Stimulated activated CD4-positive, alpha-beta T cell treated with anti-CD3 and anti-CD28 coated beads, Interleukin-12 subunit alpha, Interleukin-12 subunit beta, amount 100 ng/mL, for 24 hours (primary cell): ENCODE measurements at places on chromosomes 4 and X.
A peak's percentile ranks its signal among the peaks of the same experiment; 100 is the strongest.

- DNase-seq: no peak
Observed at GRCh38 chr4:1795299-1796195, 2.5 kb downstream of the FGFR3 start.

DNA sequence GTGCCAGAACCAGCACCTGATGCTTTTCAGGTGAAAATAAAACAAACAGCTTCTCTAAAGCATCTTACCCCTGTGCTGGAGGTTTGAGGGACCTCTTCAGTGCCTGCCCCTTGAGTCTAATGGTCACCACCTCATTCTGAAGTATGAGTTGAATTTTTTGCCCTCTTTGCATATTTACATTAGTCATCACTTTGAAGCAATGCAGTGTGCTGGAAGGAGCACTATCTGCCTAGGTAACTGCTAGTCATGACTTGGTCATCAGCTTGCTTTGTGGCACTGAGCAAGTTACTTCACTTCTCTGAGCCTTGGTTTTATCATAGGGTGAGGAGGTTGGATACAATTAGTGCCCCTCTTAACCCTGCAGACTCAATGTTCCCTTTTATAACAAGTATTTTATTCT is 44.9 kb downstream of the SPATA18 start:
- DNase-seq: no peak

DNA sequence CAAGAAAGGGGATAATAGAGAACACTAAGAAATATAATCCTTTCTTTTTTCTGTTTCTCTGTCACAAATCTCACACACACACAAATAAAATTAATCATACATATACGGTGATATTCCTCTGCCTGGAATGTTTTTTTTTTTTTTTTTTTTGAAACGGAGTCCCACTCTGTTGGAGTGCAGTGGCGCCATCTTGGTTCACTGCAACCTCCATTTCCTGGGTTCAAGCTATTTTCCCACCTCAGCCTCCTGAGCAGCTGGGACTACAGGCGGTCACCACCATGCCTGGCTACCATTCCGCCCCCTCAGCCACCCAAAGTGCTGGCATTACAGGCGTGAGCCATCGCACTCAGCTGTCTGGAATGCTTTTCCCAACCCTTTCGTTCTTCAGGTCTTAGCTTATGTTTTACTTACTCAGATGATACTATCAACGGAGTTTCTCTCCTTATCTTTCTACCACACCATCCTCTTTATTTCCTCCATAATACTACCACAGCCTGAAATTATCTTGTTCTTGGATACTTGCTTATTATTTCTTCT is 69.3 kb downstream of the ANKRD17 start:
- DNase-seq: no peak

DNA sequence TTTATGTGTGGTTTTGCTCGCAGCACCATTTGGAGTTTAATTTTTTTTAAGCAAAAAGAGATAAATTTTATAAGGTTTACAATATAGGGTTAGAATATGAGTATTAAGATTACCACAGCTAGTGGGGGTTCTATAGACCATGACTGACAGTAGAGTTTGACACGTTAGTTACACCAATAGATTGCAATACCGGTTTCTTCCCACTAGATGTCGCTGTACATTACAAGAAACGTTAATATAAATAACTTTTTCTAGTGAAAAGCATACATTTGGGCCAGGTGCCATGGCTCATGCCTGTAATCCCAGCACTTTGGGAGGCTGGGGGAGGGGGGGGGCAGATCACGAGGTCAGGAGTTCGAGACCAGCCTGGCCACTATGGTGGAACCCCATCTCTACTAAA is 433.6 kb downstream of the MAGEB5 start:
- DNase-seq: no peak

- DNase-seq: no peak
Observed at GRCh38 chrX:107168257-107168656, 38.0 kb downstream of the NUP62CL start.

DNA sequence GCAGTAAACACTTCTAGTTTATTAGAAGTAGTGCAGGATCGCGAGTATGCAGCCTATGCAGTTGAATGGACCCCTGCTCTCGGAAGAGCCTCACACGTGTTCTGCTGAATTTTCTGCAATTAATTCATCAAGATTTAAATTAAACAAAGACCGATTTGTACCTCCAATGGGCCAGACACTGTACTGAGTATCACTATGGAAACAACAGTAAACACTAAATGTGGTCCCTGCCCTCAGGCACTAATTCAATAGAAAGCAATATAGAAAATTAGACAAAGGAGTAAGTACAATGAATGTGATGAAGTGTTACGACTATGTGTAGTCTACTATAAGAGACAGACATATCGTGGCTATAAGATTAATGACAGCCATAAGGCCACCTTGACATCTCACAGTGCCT is 740.3 kb upstream of the FRG1 start:
- DNase-seq: no peak

GRCh38 chr4:146033149-146033548 is 94.5 kb upstream of the ZNF827 start:
- no peak for DNase-seq

DNA sequence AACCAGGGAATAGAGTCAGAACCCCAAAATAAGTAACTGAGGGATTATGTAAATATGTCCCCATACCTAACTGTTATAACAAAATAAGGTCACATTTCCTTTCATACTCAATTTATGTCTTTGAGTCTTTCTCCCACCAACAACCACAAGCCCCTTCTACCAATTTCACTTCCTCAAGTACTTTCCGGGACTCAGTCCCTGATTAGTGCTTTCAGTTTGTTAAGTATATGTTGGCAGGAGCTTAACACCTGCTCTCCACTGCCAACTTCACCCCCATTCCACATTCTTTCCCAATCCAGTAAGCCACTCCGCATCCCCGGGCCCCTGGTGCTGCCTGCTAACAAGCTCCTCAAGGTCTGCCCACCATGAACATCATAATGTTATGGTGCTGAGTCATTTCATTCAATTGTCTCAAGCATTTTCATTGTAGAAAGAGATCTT is 71.3 kb upstream of the SPRY1 start:
- DNase-seq: no peak

DNA sequence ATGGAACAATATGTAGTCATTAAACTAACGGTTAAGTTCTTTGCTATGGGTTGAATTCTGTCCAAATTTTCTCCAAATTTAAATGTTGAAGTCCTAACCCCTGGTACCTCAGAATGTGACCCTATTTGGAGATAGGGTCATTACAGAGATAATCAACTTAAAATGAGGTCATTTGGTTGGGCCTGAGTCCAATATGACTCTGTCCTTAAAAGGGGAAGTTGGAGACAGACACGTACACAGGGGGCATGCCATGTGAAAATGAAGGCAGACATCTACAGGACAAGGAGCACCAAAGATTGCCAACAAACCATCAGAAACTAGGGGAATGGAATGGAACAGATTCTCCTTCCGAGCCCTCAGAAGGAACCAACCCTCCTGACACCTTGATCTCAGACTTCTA is 492.0 kb upstream of the FTHL17 start:
- DNase-seq: no peak

GRCh38 chrX:116204932-116205331 is 34.4 kb downstream of the AGTR2 start:
- no peak for DNase-seq

DNA sequence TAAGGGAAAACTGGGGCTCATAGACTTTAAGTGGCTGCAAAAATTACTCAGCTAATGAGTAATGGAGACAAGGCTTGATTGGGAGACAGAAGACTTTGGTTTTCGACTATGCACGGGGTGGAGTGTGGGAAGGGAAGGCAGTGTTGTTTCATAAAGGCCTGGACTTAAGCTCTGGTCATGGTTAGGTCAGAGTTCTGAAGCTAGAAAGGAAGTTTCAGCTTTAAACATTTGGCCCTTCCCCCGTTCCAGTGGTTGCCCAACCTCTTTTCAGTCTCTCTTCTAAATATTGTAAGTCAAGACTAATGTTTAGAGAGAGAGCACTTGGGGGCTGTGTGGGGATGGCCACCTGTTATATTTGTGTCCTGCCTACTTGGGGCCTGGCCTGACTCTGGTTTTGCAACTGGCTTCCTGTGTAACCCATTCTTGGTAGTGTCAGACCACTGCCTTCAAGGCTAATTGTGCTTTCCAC is 21.0 kb downstream of the MSN start:
- DNase-seq: no peak

DNA sequence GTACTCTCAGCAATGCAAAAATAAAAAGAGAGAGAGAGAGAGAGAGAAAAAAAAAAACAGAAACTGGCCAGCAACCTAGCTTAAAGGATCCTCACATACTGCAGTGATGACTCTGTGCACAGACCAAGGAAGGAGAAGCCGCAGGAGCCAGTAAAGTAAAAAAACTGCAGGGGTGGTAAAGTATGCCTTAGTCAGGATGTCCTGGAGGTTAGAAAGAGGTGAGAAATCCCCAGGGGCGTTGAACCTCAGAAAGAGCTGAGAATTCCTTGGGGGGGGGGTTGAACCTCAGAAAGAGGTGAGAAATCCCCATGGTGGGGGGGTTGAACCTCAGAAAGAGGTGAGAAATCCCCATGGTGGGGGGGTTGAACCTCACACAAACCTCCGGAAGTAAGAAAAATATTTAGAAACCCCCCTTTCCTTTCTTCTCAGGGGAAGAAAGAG is 48.0 kb downstream of the MAGEA9 start:
- no peak for DNase-seq

DNA sequence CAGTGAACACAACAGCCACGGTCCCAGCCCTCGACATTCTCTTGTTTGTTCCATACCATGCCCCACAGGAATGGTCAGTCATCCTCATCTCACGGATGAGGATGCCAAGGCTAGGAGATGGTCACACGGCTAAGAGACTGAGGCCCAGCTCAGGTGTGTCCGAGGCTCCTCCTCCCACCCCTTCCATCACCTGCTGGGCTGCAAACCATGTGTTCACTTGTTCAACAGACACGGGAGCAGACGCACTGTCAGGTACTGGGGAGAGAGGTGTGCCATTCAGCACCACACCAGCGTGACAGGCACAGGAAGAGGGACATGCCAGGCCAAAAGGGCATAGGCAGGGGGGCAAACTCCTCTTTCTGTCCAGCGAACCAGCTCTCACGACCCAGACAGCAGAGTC is 45.9 kb downstream of the ABLIM2 start:
- DNase-seq: no peak

GRCh38 chr4:15250021-15250441 is 177.8 kb upstream of the C1QTNF7 start:
- DNase-seq: no peak

DNA sequence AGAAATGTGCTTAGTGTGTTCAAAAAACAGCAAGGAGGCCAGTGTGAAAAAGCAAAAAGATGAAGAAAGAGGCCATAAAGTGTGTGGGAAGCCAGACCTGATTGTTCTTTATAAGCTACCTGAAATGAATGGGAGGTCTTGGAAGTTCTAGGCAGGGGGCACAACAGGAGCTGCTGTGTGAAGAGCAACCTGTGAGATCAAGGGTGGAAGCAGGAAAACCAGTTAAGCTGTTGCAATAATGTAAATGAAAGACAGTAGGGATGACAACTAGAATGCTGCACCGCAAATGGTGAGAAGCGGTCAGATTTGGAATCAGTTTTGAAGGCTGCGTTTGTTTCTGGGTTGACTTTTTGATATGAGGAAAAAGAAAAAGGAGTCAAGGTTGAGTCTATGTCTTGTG is 123.5 kb downstream of the TMEM144 start:
- no peak for DNase-seq

DNA sequence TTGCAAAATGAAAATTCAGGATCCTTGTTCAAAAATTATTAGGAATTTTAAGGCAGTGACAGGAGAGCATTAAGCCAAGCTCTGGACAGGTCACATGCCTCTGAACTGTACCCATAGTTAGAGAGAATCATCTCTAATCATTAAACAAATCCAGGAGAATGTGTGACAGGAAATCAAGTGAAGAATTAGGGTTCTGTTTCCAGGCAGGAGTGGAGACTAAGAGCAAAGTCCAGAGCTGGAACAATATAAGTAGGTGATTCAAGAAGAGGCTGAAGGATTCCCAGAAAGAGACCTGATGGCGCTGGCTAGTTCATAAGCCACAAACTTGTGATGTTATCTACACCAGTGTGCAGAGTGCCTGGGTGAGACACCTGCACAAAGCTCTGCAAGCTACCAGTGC is 104.6 kb upstream of the PRKG2 start:
- DNase-seq: no peak

- no peak for DNase-seq
Observed at GRCh38 chr4:100348473-100348872, 158.2 kb upstream of the DDIT4L start.

- DNase-seq: no peak
Observed at GRCh38 chr4:121283319-121283718, 97.5 kb downstream of the QRFPR start.

- DNase-seq: no peak
Observed at GRCh38 chr4:147599206-147599605, 18.0 kb upstream of the TMEM184C start.

DNA sequence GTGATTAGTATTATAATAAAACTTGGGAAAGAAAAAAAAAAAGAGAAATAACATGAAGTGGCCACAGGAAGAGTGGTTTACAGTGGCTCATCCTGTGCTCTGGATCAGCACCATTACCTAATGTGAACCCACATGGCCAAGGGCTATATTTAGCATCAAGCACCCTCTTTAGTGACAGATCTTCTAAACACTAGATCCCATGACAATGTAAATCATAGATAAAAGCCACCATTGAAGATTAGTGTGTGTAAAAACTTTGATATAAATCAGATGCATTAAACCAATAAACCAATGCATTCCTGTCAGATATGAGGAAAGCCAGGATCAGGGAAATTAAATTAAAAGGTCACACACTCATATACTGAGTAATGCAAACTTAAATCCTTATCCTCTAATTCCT is 400.6 kb upstream of the MAGEB18 start:
- no peak for DNase-seq

GRCh38 chr4:118807659-118808058 is 28.3 kb downstream of the SEC24D start:
- DNase-seq: no peak

- DNase-seq: peak; percentile 32
Observed at GRCh38 chrX:153763989-153764755, at the start of gene PLXNB3. PLXNB3 (plus strand) TSS chrX:153764249; CDS start chrX:153765536, 1,287 bp downstream.

DNA sequence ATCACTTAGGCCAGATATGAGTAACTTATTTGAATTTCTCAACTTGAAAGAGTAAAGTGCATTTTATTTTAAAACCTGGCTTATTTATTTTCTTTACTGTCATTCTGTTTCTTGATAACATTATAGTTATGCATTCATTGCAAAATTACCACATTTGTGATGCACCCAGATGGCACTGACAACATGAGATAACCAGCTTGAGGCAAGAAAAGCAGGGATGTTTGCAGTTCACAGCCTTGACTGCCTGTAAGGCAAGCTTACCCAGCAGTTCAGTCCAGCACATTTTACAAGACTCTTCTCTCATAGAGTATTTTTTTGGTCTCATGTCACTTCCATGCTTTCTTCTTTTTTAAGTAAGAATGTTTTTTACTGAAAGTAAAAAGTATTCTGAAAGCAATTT is 25.3 kb upstream of the EPGN start:
- DNase-seq: no peak

DNA sequence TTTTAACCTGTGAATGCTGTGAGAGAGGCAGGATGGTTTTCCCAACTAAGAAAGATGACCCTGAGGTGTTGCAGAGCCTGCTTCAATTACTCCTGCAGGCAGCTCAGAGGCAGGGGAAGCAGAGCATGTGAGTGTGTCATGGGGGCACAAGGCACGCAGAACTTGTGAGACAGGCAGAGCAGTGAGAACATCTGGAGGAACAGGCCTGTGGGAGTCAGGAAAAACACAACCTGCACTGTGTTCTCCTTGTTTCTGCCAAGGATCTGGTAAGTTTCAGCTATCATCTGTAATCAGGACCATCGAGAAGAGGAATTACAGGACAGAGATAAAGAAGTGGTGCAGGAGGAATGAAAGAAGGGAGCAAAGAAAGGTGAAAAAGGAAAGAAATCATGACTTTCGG is 741.8 kb upstream of the INTU start:
- DNase-seq: no peak

- DNase-seq: no peak
Observed at GRCh38 chr4:36288731-36289426, 7.5 kb downstream of the DTHD1 start.
